ENCODE measurements at places on chromosomes 13 and 19.

GRCh38 chr13:100517728-100518127 is 70.9 kb downstream of the GGACT start:
- no peak for DNase-seq

GRCh38 chr19:54209058-54209810 is 8.6 kb downstream of the RPS9 start:
- DNase-seq, result no peak

GRCh38 chr19:3175781-3176714 is 2.5 kb upstream of the S1PR4 start:
- no peak for DNase-seq

- no peak for DNase-seq
These were observed 2.2 kb upstream of the TBXA2R start for GRCh38 chr19:3608750-3609322.

GRCh38 chr13:98525456-98526181 is 51.3 kb downstream of the STK24 start:
- DNase-seq, result no peak

- no peak for DNase-seq
These were observed 333.1 kb downstream of the GPC6 start for GRCh38 chr13:93559718-93560117.

DNA sequence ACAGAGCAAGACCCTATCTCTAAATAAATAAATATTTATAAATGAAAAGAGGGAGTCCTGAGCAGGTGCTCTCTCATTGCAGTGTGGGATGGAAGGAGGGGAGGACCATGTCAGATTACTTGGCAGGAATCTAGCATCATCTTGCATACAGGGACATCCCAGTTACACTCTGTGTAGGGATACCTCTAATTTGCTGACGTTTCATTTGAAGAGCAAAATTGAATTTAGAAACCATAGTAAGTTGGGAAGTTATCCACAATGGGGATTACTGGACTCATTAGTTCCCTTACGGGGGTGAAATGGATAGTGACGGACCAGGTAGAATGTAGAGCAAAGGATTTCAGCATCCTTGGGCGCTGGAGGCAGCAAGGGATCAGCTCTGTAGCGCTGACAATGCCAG is 52.1 kb downstream of the ARHGEF18 start:
- DNase-seq, result no peak

GRCh38 chr19:55161571-55162322 is 4.2 kb upstream of the TNNI3 start:
- no peak for DNase-seq

- DNase-seq, result no peak
These were observed 19.6 kb upstream of the PCCA start for GRCh38 chr13:100069278-100069677.
